ENCODE measurements at places on chromosomes 11 and 22.

- DNase-seq = peak; percentile 50
Measured at GRCh38 chr11:102733232-102733875, 8.6 kb upstream of the MMP8 start.

DNA sequence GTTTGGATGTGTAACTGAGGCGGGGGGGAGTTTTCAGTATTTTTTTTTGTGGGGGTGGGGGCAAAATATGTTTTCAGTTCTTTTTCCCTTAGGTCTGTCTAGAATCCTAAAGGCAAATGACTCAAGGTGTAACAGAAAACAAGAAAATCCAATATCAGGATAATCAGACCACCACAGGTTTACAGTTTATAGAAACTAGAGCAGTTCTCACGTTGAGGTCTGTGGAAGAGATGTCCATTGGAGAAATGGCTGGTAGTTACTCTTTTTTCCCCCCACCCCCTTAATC lies 2.3 kb downstream of the MALAT1 start:
- DNase-seq = no peak

- no peak for DNase-seq
Measured at GRCh38 chr11:72225411-72225951, 914 bp downstream of the INPPL1 start.

- DNase-seq = no peak
Measured at GRCh38 chr11:59221441-59221840, 8.7 kb upstream of the MPEG1 start.

All from T47D (cell line).